ENCODE measurements at places on chromosomes 13 and 19.

DNA sequence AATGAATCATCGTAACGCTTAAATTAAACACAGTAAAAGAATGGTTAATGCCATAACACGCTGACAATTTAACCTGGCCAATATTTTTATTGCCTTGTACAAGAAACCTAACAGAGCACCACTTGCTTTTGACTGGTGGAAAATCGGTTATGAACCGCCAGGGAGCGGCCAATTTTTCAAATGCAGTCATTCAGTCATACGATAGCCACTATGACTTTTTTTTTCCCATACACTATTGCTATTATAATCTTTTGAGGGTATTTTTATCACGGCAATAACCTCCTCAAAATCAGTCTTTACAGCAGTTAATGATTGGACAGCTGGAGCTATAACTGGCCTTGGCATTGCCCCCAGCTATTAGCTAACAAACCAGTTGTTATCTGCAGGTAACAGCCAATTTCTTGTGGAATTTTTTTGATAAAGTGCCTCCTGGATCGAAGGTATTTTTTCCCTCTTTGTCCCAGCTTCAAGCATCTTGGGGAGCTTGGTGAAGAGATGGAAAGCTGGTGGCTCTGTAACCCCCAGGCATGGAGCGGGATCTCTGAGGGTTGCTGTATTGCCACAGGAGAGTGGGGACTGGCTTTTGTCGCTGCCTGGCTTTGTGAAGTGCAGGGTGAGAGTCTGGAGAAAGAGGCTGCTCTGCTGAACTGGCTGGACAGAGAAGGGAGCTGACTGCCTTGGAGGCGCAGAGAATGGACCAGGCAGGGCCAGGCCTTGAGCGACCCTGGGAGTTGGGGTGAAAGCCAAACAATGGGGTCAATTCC lies 198.4 kb upstream of the ZNF536 start:
- DNase-seq, result no peak

DNA sequence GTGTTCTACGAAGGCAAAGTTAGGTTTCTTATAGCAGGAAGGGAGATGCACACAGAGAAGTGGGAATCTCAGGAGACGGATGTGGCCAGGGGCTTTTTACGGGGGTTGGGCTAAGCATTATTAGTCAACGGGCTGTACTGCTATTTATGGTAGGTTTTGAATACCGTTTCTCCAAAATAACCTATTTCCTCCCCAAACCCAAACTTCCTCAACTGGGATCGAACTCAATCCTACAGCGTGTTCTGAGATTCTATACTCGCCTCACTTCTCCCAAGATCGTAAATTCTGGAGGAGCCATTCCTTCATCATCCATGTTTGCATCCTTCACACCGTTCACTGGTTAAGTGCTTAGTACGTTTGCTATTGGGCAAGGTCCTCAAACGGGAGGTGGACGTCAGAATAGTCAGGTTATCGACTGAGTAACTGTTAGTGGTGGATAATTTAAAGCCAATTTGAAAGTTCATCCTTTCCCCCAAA lies 1.2 kb upstream of the TRIM13 start:
- no peak for DNase-seq

DNA sequence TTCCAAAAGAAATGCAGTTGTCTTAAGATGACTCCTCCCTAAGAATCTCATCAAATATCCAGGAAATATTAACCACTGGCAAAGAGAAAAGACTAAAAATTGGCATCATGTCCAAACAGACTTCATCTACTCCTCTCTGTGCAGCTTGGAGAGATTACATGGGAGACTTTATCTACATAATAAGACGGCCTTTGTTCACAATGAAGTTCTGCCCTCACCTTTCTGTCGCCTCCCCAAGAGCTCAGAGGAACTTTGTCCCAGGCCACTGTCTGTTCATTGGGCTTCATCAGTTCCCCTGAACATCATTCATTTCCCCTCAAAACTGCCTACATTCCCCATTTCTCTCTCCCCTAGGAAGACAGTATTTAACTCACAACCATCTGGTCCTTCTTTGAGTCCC lies 22.4 kb upstream of the MRI1 start:
- DNase-seq, result no peak

GRCh38 chr13:72462726-72463125 lies 264.7 kb downstream of the MZT1 start:
- no peak for DNase-seq

- no peak for DNase-seq
Observed at GRCh38 chr13:77377016-77377415, 50.1 kb upstream of the MYCBP2 start.

- peak; percentile 40 for DNase-seq
Observed at GRCh38 chr19:28864024-28864503, 348.9 kb downstream of the UQCRFS1 start.

DNA sequence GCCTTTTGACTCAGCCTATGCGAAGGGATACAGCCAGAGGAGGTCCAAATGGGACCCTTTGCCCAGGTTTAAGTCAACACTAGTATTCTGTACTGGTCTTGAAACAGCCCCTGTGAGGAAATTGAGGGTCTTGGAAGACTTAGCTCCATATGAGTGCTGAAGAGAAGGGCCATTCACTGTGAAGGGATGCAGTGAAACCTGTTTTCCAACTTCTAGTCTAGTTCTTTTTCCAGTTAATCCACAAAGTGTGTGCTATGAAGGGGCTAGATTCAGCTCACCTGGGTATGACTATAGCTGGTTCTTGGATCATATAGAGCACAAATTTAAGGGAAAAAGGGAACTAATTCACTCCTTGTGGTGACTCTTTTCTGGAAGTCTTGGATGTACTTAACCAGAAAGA lies 4.0 kb downstream of the ZBTB32 start:
- DNase-seq, result no peak

- DNase-seq, result no peak
Observed at GRCh38 chr13:42270857-42271215, 1.1 kb upstream of the AKAP11 start.

GRCh38 chr19:27955485-27956480 lies 1257.2 kb downstream of the UQCRFS1 start:
- DNase-seq, result no peak

- DNase-seq, result no peak
Observed at GRCh38 chr19:29741776-29742175, 26.7 kb upstream of the C19orf12 start.

GRCh38 chr13:94712812-94713560 lies 641 bp upstream of the SOX21 start:
- peak; percentile 62 for DNase-seq

GRCh38 chr13:75806117-75806516 lies 170.0 kb downstream of the LMO7 start:
- no peak for DNase-seq

DNA sequence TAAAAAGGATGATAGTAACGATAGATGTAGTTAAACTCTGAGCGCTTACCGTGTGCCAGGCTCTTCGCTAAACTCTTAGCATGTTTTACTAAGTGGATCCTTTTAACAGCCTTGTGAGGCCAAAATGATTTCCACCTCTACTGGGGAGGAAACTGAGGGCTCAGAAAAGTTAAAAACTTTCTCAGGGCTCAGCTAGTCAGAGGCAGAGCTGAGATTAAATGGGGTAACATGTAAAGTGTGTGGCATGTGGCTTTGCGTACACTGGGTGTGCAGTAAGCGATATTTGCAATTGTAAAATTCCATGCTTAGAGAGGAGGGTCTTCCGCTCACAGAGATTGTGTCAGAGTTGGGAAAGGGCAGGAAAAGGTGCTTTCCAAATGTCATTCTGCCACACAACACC lies 1.7 kb downstream of the U2AF2 start:
- no peak for DNase-seq

- no peak for DNase-seq
Observed at GRCh38 chr13:112184851-112185371, 118.0 kb downstream of the SOX1 start.

- DNase-seq, result no peak
Observed at GRCh38 chr13:113770441-113770840, 11.4 kb downstream of the TMEM255B start.

GRCh38 chr13:40406405-40407120 lies 259.9 kb downstream of the FOXO1 start:
- DNase-seq, result no peak

DNA sequence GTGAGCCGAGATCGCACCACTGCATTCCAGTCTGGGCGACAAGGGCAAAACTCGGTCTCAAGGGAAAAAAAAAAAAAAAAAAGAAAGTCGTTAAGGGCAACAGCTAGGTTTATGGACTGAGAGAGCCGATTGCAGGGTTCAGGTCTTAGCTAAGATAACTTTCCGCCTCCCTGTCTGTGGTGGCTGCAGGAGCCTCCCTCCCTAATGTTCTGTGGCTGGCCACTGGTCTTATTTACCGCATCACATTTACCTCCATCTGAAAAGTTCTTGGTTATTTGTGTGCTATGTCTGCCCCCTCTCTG lies 722 bp upstream of the CRTC1 start:
- no peak for DNase-seq

- no peak for DNase-seq
Observed at GRCh38 chr19:49558591-49558990, 21.8 kb downstream of the NOSIP start.

DNA sequence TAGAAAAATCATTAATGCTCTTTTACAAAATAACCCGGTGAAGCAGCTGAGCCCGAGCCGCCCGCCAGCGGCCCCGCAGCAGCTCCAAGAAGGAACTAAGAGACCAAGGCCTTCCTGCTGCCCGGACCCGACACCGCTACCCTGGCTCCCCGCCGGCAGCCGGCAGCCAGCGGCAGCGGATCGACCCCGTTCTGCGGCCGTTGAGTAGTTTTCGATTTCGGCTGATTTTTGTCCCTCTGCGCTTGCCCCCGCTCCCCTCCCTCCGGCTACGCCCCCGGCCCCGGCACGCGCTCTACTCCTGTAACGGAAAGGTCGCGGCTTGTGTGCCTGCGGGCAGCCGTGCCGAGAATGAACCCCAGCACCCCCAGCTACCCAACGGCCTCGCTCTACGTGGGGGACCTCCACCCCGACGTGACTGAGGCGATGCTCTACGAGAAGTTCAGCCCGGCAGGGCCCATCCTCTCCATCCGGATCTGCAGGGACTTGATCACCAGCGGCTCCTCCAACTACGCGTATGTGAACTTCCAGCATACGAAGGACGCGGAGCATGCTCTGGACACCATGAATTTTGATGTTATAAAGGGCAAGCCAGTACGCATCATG lies at the start of gene PABPC3:
PABPC3 (plus strand) TSS at position 286 of the 603 bp plus-strand sequence; CDS start at position 349, 63 bp downstream.
- peak; percentile 24 for DNase-seq

- no peak for DNase-seq
Observed at GRCh38 chr19:42374826-42375376, 15.2 kb downstream of the CNFN start.

GRCh38 chr19:54307389-54308020 lies 5.5 kb downstream of the LILRA5 start:
- DNase-seq, result no peak

GRCh38 chr13:98184792-98185191 lies 7.7 kb upstream of the RNF113B start:
- no peak for DNase-seq

GRCh38 chr19:1566392-1567115 lies 1.6 kb downstream of the MEX3D start:
- DNase-seq, result peak; percentile 79

DNA sequence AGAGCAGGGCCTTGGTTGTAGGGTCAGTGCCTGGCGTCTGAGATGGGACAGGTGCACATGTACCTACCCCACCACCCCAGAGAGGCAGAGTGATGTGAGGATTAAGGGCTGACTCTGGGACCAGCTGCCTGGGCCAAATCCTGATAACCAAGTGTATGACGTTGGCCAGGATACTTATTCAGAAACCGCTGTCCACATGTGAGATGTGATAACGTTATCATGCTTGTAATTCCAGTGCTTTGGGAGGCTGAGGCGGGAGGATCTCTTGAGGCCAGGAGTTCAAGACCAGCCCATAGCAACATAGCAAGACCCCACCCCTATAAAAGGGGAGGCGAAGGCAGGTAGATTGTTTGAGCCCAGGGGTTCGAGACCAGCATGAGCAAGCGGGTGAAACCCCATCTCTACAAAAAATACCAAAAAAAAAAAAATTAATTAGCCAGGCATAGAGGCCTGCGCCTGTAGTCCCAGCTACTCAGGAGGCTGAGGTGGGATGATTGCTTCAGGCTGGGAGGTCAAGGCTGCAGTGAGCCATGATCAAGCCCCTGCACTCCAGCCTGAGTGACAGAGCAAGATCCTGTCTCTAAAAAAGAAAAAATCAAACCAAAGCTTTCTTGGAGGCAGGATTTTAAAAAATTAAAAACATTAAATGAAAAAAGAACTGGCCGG lies 10.0 kb downstream of the ADGRE5 start:
- no peak for DNase-seq

DNA sequence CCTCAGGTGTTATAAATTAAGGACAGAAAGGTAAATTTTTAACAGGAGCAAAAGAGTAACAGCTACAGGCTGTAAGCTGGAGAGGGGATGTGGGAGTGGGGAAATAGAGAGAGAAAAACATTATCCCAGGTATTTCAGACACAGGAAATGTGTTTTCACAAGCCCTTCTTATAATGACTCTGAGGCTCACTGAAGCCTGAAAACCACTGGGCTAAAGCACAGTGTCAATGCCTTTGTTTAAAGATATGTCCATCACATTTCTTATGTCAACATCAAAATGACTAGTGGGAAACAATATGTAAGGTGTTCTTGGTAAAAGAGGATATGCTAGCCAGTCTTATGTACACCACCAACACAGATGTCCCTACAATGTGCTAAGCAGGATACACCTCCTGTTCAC lies 365.9 kb downstream of the FGF14 start:
- peak; percentile 79 for DNase-seq

GRCh38 chr13:67515895-67516294 lies 285.8 kb upstream of the PCDH9 start:
- no peak for DNase-seq

- DNase-seq, result no peak
Observed at GRCh38 chr19:48512504-48513288, 1.1 kb upstream of the LMTK3 start.

GRCh38 chr19:33559996-33560395 lies 38.4 kb upstream of the PEPD start:
- no peak for DNase-seq

GRCh38 chr19:17184371-17184841 lies 30.8 kb upstream of the USE1 start:
- DNase-seq, result no peak

GRCh38 chr13:39347926-39348901 lies 254.8 kb downstream of the LHFPL6 start:
- no peak for DNase-seq

DNA sequence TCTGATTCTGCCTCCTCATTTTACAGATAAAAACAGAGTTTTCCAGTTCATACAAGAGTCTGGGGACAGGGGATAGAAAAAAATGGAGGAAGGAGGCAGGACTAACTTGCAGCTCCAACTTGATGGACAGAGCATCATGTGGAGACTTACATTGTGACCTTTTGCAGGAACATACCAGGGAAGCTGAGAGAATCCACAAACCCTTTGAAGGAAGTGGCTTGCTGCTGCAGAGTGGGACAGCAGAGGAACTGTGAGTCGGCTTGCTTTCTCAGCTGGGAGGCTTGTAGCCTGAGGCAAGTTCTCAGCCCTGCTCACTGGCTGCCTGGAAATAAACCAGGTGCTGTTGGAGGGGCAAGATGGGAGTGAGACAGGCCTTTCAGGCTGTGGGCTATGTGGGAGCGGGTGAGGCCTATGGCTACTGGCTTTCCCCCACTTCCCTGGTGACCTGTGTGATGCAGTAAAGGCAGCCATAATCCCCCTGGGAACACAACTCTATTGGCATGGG lies 614.4 kb downstream of the KCTD12 start:
- DNase-seq, result no peak

- no peak for DNase-seq
Observed at GRCh38 chr13:61795580-61795979, 379.9 kb upstream of the PCDH20 start.

Measured in NCI-H1092 treated with DMSO at 0.1 percent for 48 hours (cell line).